ENCODE measurements at places on chromosomes 13 and 19. TPM values are rescaled to one million over a fixed set of nuclear protein-coding genes. Genes with fewer than 3 reads are reported as not detected.

Gene FSD1
- not detected for total RNA-seq

Gene VSTM1
- not detected for total RNA-seq

Gene TMEM91
- 10.0 TPM for total RNA-seq

Gene TTC9B
- total RNA-seq: not detected

Gene DLEU7
- total RNA-seq: 0.32 TPM

Gene CD79A
- 0.61 TPM for total RNA-seq

Gene SPTBN4
- 6.1 TPM for total RNA-seq

Gene FCER2
- 0.67 TPM for total RNA-seq

- DNase-seq: no peak
Observed at GRCh38 chr13:76638181-76638580, 248.0 kb downstream of the KCTD12 start.

GRCh38 chr13:90673746-90674145 lies 673.7 kb upstream of the MIR17HG start:
- no peak for DNase-seq

DNA sequence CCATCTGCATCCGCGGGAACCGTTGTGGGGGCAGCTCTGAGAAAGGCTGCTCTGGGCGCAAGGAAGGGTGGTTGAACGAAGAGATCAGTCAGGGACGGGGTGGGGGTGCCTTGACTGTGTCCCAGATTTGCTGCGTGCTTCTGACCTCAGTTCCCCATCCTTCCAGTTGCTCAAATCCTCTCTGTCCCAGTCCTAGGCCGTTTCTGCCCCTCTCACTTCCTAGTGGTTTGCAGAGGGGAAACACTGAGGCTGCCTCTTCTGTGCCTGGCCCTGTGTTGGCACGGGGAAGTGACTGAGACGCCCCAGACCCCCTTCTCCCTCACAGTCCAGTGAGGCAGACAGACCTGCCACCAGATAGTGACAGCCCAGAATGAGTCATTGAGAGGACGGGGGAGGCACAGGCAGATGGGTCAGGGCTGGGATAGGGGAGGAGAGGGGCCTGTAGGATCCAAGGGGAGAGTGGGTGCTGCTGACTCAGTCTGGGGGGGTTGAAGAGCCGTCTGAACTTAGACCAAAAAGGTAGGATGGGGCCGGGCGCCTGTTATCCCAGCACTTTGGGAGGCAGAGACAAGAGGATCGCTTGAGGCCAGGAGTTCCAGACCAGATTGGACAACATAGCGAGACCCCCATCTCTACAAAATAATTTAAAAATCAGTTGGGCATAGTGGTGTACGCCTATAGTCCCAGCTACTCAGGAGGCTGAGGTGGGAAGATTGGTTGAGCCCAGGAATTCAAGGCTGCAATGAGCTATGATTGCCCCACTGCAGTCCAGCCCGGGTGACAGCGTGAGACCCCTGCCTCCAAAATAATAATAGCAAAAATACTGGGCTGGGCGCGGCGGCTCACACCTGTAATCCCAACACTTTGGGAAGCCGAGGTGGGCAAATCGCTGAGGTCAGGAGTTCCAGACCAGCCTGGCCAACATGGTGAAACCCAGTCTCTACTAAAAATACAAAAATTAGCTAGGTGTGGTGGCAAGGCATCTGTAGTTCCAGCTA lies 26.5 kb downstream of the NUMBL start:
- no peak for DNase-seq

GRCh38 chr13:113566227-113566561 lies 18.4 kb upstream of the TFDP1 start:
- DNase-seq: peak; percentile 62

GRCh38 chr13:86155756-86156155 lies 356.5 kb upstream of the SLITRK6 start:
- DNase-seq: no peak

GRCh38 chr13:48838193-48838973 lies 137.3 kb upstream of the FNDC3A start:
- DNase-seq: no peak

DNA sequence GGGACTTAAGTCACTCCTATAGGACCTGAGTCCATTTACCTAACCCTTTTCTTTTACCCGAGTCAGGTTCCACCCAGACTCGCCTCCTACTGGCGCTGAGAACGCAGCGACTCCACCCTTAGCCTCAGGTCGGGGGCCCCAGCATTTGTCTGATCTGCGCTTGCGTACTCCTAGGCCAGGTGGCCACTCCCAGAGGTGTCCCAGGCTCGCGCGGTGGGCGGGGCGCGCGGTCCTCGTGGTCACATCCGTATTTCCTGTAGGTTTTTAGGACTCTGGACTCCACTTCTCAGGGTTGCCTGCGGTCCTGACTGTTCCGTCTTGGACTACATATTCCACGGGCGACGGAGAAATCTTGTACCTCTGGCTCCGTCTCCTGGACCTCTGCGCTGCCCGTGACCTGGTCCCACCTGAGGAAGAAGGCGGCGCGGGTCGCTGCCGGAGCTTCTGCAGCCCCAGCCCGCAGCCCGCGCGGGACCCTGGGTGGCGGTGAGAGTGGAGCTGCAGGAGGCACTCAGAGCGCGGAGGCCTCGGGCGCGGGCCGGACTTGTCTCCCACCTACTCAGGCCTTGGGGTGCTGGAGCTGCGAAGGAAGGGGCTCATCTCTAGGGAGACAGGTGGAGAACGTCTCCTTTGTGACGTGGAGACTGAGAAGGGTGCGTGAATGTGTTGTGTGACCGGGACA lies 11.0 kb upstream of the ZNF573 start:
- no peak for DNase-seq

DNA sequence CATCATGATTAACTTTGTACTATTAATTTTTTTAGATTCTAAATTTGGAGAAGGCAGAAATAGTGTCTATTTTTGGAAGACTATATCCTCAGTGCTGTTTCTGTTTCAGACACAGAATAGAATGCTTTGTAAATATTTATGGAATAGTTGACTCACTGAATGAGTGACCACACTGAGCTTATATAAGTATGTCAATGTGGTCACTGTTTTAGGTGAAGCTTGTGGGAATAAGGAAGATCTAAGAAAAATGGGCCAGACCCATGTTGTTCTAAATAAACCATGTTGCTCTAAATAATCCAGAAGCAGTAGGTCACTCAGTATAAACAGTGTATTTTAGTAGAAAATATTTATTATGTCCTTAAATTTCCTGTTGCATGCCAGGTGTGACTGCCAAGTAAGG lies 45.5 kb upstream of the DACH1 start:
- no peak for DNase-seq

DNA sequence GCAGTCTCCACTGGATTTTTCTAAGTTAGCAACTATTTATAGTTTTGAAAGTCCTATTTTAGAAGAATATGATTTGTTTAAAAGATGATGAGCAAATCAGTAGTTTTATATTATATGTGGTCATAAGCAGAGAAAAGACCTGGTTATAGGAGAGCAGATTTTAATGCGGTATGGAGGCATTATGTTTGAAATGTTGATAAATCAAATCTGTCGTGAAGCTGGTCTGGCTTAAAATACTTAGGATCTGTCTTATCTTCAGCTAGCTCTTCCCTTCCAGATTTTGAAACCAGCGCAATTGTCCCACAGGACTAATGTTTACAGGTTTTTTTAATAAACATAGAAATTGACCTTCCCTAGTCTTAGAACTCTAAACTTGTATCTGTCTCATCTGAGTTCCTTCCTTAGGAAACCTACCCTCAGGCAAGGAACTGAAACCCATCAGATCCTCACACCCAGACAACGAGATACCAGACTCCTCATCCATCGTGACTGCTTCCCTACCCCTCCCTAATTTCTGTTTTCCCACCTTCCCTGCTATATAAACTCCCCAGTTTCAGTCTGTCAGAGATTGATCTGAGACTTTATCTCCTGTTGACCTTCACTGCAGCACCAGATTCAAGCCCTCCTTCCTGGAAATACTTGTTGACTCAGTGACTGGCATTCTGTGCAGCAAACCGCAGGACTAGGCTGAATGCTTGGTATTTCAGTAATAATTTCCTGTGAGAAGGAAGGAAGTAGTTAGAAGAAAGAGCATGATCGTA lies 37.8 kb upstream of the CXCL17 start:
- DNase-seq: no peak

DNA sequence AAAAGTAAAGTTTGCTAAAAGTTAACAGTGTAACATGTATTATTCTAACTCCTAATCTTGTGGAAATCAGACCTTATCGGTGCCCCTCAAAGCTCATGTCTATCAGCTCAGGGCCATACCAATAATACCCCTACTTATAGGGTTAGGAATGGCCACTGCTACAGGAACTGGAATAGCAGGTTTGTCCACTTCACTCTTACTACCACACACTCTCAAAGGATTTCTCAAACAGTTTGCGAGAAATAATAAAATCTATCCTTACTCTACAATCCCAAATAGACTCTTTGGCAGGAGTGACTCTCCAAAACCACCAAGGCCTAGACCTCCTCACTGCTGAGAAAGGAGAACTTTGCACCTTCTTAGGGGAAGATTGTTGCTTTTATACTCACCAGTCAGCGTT lies 1677.7 kb downstream of the OLFM4 start:
- no peak for DNase-seq

DNA sequence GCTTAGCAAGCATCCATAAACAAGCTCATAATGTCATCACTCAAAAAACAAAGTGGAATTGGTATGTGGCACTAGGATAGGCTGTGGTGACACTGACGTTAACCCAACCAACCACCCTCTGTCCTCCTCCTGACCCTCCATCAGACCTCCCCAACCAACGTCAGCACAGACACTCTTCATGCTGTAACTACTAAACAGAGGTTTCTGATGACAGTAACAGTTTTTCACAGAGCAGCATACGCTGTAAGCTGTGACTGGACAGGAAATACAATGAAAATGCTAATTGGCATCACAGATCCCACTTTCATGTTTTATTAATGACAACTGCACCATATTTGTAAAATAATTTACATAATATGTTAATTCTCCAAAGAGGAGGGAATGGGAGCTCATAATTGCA lies 238.0 kb downstream of the IRS2 start:
- DNase-seq: no peak

DNA sequence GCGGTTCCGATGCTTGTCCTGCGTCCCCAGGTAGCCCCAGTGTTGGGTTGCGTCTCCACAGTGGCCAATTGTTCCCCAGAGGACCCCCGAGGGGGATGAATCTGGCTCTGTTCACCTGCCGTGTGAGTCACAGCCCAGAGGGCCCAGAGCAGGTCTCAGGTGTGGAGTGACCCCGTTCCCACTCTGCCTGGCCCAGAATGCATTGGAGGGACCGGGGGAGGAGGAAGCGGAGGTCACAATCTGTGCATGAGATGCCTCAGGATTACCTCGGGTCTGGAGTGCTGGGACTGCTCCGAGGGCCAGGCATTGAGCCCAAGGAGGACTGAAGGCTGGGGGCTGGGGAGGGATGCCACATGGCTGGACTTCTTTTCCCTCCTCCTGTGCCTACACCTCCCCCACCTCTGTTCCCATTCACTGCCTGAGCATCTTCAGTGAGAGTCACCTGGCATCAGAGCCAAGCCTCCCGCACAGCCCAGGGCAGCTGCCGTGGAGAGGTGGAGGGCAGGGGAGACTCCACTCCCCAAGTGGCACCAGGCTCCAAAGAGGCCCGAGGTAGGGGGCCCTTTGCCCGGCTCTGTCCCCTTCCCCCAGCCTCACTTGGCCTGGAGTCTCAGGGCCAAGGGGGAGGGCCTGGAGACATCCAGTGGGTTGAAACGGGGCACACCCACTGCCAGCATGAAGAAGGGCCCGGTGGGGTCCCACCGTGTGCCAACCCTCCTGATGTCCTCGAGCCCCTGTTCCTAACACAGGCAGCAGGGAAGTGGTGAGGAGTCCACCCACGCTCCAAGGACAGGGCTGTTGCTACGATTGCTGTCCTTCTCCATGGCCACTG lies 81.1 kb downstream of the CHST8 start:
- DNase-seq: no peak

DNA sequence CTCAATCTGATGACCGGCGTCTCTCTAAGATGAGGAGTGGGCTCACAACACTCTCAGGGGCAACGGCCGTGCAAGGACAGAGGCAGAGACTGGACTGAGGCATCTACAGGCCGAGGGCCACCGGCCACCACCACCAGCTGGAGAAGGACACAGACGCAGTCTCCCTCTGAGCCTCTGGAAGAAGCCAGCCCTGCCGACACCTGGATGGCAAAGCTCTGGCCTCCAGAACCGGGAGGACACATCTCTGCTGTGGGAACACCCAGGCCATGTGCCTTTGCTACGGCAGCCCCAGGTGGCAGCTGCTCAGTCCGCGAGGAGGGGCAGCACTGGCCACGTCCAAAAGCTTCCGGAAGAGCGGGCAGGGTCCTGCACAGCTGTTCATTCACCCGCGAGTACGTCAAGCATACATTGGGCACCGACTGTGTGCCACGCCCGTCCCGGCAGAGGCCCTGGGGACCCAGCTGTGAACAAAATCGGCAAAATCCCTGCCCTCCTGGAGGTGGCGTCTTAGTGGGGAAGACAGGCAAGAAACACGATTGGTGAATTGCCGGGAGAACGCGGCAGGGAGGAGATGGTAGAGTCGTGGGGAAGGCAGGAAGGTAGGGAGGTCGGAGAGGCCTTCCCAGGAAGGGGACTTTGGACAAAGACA lies 17.1 kb downstream of the C2CD4C start:
- DNase-seq: no peak

DNA sequence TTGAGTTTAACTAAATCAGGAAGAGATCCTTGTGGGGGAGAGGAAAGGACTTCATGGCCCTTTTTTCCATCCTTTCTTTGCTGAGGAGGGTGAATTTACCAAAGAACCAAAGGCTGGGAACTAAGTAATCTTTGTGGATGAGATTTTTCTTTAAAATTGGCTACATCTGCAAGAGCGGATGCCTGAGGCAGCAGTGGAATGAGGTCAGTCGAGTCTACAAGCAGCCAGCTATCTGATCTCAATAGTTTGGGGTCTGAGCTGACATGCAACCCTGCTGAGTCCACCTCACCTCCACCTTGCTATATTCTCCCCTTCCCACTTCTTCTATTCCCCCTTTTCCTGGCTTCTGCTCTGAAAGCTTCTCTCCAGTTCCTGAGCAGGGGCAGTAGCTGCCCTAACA lies 3.6 kb upstream of the DNAJC15 start:
- no peak for DNase-seq

DNA sequence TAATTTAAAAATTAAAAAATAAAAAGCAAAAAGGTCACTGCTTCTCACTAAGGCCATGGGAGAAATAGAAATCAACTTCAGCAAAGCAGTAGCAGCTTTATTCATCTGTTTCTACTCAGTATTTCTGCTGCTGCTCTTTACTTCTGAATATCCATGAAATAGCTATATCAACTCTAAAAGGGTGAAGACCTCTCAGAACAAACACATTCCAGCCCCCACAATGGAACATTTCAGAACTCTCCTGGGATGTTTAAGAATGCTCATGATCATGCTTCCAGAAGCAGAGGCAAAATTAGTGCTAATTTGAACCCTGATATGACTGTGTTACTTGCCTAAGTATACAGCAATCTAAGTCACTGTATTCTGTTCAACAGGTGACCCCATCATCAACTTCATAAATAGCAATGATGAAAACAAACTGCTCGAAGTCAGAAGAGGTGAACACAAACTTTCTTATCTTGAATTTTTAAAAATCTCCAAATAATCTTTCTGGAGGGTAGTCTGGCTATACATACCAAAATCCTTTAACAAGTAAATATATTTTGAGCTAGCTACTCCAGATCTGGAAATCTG lies 29.6 kb upstream of the DOCK9 start:
- no peak for DNase-seq

- no peak for DNase-seq
Observed at GRCh38 chr13:95703576-95703975, 26.6 kb downstream of the DNAJC3 start.
